KBM-7 (cell line): ENCODE measurements at places on chromosomes 2 and 18.
A peak's percentile ranks its signal among the peaks of the same experiment; 100 is the strongest.

- no peak for DNase-seq
Observed at GRCh38 chr2:1499033-1499795, 86.0 kb downstream of the TPO start.

DNA sequence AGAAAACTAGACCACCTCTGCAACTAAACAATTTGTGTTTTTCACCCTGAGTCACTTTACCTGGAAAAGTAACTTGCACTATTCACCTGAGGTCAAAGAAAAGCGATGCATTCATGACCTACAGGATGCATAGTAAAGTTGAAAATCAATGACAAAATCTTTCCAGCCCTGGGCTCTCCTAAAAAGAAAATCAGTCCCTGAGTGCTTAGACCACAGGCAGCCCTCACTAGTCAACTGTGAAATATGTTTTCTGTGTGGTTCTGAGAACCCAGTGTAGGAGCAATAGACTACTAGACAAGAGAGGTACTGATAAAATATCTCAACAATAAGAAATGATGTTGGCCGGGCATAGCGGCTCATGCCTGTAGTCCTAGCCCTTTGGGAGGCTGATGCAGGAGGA, 133.1 kb downstream of the TXNL1 start:
- DNase-seq = no peak

GRCh38 chr2:143117225-143117624, 12.0 kb upstream of the ARHGAP15 start:
- no peak for DNase-seq

- DNase-seq = no peak
Observed at GRCh38 chr18:69217196-69218000, 183.3 kb upstream of the DOK6 start.

GRCh38 chr2:38147333-38148121, 71.6 kb upstream of the CYP1B1 start:
- no peak for DNase-seq

- peak; percentile 36 for DNase-seq
Observed at GRCh38 chr2:74548285-74548899, 5.3 kb downstream of the LOXL3 start.

GRCh38 chr2:150619607-150620330, 132.3 kb upstream of the RND3 start:
- DNase-seq = no peak

- no peak for DNase-seq
Observed at GRCh38 chr2:169077674-169078240, 8.4 kb downstream of the DHRS9 start.

DNA sequence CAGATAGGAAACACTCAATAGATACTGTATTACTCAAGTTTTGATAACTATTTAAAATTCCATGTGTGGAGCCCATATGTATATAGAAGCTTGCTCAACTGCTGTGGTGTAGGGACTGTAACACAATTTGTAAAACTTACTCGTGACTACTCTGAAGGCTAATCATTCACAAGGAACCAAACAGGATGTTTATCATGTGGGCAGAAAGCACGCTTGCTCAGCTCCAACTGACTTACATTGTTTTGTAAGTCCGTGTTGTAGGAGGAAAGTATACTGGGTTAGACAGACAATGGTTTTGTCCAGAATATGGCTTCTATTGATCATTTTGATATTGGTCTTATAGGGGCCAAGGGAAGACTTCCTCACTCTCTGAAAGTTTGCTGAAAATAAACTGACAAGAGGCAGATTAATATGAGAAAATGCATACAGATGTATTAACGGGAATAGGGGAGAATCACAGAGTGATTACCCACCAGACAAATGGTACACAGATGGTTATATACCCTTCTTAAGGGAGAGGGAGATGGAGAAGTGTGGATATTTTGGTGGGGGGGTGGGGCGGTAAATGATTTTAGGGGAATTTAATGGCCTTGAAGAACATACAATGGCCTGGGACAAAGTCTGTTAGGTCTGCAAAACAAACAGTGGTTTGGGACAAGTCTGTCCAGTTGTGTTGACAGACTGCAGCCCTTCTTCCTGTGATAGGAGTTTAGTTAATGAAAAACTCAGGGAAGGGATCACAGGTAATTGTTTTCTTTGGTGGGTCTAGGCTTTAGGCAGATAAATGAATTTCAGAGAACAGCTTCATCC, 259.3 kb upstream of the SP5 start:
- DNase-seq = no peak

GRCh38 chr2:4354678-4355077, 651.3 kb downstream of the DCDC2C start:
- DNase-seq = peak; percentile 44

DNA sequence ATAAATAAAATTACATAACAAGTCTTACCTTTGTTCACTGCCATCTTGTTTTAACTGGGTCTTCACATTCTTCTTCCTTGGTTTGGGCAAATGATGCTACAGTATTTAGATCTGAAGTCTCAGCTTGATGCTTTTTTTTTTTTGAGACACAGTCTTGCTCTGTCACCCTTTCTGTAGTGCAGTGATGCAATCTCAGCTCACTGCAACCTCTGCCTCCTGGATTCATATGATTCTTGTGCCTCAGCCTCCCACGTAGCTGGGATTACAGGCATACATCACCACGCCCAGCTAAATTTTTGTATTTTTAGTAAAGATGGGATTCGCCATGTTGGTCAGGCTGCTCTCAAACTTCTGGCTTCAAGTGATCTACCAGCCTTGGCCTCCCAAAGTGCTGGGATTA, 53.2 kb upstream of the MAT2A start:
- no peak for DNase-seq

GRCh38 chr2:157876786-157877138, 632 bp upstream of the ACVR1 start:
- DNase-seq = peak; percentile 60

- DNase-seq = no peak
Observed at GRCh38 chr18:6058941-6059340, 163.6 kb upstream of the TMEM200C start.

DNA sequence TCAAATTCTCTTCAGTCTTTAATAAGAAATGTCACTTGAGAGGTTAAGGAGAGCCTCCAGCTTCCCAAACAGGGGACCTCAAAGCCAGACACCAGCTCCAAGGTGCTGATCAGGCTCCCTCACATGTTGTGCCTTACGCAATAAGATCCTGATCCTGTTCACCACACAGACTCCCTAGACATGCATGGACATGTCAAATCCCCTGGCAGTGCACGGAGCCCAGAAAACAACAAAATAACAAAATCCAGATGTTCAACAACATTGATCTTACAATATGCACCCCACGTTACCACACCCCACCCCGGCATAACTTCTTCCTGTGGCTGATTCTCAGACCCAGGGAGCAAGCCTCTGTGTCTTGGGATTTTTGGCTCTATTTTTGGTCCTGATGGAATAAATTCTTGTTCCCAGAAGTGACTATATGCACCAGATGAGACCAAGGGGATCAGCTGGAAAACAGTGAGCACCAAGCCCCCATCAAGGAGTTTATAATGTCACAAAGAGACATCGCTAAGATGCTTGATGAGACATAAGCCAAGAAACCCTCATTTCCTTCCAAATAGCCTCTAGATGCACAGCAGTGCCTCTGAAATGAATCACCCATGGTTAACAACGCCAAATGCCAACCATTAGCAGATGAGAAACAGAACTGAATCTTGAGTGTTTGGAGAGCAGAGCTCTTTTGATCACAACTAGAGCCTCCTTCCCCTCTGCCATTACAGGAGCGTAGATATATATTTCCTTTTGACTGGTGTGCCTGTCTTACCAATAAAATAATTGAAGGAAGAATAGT, 198.2 kb downstream of the PRKCE start:
- no peak for DNase-seq

GRCh38 chr2:150520033-150520432, 32.6 kb upstream of the RND3 start:
- DNase-seq = no peak

DNA sequence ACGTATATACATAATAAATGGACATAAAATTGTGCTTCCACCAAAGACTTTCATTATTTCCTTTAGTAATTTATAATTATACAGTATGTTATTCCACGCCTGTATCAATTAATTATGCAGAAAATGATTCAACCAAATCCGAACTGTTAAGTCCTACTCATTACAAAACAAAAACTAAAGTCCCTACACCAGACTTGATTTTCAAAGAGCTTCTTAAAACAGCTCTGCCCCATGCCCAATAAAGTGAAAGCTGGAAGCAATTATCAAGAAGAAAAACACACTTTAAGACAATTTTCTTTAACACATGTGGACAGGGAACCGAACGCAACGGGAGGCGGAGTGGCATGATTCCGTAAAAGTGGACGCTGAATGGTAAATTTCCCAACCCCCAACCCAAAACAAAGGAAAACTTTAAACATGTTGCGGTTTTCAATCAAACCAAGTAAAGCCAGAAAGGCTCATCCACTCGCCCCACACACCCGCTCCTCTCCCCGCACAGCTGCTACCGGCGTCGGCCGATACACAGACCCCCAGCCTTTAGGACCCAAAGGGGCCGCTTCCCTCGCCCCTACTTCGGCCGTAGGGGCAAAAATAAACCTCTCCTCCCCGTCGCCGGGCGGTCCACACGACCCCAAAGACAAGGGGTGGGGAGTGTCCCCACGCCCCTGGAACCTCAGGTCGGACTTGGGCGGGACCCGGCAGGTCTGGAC, 705 bp downstream of the YES1 start:
- DNase-seq = peak; percentile 47

DNA sequence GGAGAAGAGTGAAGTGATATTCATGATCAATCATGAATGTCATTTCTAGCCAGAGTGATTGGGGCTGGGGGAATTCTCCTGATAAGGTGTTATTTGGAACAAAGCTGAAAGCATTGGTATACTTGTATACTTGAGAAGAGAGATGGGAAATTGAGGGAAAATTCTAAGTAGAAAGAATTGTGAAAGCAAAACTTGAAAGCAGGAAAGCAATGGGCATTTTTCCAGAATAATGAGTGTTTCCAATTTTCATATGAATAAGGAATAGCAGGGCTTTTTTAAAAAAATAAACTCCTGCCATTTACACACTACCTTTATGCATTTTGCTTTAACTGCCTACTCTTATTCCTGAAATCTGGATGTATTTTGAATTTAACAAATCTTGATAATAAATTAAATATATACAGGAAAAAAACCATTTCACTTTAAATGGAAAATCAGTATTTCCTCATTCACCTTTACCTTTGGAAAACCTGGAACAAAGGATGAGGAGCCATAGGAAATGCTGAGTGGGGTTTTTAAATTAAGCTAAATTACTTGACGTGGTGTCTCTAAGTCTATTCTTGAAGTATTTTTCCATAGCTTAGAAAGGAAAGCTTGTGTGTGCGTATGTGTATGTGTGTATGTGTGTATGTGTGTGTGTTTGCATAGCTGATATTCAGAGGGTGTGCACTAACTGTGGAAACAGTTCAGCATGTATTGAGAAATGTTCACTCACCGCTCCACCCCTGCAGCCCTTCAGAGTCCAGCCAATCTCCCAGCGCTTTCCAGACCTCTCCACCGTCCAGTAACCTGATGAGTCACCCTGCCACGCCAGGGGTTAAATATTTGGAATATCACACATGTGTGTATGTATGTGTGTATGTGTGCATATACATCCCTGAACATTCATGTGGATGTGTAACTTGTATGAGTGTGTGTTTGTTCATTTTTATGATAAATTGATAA, 427.3 kb downstream of the THSD7B start:
- DNase-seq = no peak

- DNase-seq = no peak
Observed at GRCh38 chr2:135803278-135803677, 33.7 kb downstream of the LCT start.

DNA sequence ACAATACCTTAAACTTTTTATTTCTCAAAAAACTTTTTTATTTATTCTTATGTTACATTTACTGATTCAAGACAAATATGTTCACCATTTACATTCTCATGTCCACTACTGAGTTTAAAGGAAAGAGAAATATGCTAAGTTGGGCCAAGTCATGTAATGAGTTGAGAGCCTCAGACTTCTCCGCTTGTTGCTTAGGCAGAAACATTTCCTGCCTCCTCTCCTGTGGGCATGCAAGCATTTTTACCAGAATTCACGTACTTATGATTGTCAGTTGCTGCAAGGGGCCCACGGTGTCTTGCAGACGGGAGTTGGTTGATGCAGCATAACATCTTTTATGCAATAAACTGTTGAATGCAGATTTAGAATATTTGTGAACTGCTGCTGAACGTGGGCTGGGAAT, 51.8 kb downstream of the MYO1B start:
- DNase-seq = no peak

DNA sequence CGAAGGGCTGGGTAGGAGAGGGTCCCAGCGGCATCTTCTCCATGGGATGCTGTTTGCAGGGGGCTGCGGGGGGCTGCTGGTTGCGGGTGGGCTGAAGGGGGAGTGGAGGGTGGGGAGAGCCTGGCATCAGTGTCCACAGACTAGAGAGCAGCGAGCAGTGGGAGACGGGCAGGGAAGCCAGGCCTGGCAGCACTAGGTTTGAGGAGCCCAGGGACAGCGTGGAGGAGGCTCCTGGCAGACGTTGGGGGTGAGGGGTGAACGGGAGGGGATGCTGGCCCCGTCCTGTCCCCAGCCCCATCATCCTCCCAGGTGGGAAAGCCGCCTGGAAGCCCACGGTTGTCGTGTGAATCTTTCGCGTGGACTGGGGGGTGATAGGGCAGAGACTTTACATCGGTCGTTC, 48.2 kb upstream of the TFCP2L1 start:
- DNase-seq = no peak

DNA sequence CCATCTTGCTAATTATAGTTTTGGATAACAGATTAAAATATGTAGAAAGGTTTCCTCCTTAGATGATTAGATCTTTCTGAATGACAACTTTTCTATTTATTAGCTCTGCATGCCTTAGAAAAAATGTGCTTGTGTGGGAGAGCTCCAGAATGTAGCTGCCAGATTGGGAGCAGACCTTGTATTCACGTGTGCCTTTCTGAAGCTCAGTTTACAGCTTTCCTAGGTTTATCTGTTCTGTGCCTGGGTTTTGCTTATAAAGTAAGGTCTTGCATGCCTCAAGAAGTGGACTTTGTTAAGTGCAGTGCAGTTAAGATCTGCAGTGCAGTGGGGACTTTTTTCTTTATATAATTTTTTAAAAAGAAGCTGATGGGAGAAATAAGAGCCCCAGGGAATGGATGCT, 179.0 kb downstream of the DCC start:
- DNase-seq = no peak

DNA sequence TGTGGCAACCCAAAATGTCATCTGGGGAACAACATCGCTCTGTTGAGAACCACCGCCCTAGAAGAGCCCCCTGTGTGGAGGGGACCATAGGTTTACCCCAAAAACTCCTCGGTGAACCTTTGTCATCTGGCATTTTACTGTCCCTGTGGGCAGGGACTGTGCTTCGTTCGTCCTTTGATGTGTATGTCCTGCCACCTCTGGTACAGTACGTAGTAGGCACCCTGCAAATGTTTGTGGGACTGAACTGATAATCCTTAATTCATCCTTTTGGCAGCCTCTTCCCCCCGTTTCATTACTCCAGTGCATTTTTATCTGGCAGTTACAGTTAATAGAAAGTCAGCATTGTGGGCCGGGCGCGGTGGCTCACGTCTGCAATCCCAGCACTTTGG, 728 bp downstream of the NAPG start:
- DNase-seq = no peak

GRCh38 chr2:240432430-240432819, 3.0 kb upstream of the GPC1 start:
- DNase-seq = no peak

- DNase-seq = no peak
Observed at GRCh38 chr2:214765180-214765579, 44.3 kb downstream of the BARD1 start.

GRCh38 chr2:41906338-41906725, 141.5 kb upstream of the PKDCC start:
- DNase-seq = no peak
